ENCODE measurements at places on chromosomes 5 and 9.
A peak's percentile ranks its signal among the peaks of the same experiment; 100 is the strongest.

DNA sequence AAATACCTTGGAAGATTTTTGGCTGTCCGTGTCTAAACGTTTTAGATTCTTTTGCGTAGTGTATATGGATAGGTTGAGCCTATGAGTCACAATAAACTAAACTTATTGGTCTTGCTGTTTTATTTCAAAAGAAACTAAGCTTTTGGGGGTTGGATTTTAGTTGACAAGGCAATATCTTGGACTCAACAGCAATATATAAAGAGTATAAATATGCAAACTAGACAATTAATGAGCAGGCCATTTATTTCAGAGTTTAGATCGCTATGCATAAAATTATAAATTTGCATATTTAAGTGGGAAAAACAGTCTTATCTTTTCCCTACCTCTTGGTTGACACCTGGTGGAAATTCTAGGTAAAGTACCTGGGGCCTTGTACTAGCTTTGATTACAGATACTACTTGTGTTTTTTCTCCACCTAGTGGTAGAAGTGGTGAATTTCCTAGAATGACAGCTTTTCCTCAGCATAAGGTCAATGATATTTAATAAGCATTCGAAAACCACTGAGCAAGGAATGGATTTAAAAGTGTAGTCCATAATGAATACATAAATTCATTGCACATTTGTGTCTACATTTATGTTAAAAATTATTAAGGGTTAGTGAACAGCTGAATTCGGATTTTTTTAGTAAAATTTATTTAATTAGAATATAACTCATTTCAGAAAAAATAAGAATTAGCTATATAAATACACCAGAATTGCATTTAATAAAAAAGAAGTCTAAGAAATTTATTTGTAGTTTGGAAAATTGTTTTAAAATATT is 1.7 kb upstream of the ARRDC3 start:
- peak; percentile 88 for DNase-seq

DNA sequence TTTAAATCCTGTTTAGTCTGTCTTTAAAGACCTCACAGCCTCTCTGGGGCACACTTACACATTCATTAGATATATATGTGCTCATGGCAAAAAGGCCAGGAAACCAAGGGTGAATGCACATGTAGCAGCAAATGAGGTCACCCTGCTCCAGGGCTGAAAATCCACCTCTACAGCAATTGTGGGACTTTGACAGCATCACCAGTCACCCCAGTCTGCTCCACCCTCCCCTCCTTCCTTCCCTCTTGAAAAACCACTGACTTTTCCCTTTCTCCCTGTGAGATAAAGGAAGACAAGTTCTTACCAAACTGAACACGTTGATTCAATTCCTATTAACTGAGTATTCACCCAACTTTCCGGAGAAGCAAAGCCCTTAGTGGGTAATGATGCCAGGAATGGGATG is 15.2 kb upstream of the SH3RF2 start:
- DNase-seq, result no peak

DNA sequence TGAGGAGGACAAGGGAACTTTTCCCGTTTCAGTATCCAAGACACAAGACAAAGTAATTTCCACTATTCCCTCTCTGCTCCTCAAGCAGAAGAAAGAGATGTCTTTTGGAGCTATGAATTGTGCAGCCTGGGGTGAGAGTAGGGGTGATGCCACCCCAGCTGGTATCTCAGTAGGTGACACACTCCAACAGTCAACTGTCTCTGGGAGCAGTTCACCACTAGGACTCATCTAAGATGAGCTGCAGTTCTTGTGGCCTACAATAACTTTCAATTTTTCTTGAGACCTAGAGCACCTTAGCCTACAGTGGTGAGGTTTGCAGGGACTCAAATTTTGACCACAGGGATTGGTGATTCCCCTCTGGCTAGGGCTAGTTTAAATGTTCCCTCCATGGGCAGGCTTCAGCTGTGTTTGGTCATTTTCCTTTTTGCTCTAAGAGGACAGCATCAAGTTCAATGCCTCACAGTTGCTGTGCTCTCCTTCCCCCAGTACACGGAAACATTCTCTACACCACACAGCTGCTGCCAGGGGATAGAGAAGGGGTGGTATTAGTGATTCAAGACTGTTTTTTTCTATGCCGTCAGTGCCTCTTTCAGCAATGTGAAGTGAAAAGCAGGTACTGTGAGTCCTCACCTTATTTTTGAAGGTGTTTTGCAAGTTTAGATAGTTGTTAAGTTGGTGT is 278.6 kb upstream of the RORB start:
- no peak for DNase-seq

- no peak for DNase-seq
Measured at GRCh38 chr5:139524940-139525585, 36.1 kb upstream of the UBE2D2 start.

- no peak for DNase-seq
Measured at GRCh38 chr9:70114898-70115297, 71.2 kb downstream of the MAMDC2 start.

DNA sequence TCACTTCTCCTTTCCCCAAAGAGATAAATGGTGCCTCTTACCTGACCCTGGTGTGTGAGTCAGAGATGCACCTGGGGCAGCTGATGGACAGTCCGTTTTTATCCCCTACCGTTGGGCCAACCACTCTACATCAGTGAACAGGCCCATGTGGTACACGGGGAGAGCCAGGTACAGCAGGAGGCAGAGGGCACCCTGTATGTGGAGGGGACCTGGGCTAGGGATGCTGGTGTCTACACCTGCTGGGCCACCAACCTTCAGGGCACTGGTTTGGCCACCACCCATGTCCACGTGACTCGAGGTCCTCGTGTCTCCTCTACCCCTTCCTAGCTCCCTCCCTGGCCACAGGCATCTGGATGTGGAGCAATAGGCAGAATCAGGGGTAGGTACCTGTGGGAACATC is 22.7 kb upstream of the ANXA6 start:
- DNase-seq, result no peak

DNA sequence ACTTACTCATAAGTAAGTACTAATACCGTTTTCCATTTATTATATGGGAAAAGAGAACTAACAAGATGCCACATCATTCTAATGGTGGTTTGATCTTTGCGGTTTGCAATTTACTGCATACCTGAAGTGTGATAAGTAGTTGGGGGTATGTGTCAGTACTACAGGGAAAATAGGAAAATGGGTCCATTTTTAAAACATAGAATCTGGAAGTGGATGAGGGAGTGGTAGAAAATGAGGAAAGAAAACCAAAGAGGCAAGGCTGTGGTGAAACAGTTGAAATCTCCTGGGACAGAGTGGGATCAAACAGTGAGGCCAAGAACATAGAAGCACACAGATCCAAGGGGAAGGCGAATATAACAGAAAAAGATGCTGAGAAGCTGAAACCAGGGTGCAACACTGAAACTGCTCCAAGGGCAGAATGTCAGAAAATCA is 6.7 kb downstream of the ADAMTSL1 start:
- no peak for DNase-seq

DNA sequence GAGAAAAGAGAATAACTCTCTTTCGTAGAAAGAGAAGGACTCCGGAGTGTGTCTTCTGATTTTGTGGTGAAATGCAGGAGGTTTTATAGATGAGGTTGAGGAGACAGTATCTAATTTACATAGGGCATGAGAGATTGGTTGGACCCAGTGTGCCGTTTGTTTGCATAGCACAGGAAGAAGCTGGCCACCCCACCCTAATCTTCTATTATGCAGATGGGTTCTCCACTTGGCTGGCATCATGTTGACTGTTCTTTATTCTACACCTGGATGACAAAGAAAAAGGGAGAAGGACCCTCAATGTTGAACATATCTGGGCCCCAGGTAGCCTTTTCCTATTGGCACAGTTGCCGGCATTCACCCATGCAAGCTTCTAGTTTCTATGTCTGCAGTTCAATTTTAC is 23.2 kb upstream of the MINAR2 start:
- peak; percentile 19 for DNase-seq

DNA sequence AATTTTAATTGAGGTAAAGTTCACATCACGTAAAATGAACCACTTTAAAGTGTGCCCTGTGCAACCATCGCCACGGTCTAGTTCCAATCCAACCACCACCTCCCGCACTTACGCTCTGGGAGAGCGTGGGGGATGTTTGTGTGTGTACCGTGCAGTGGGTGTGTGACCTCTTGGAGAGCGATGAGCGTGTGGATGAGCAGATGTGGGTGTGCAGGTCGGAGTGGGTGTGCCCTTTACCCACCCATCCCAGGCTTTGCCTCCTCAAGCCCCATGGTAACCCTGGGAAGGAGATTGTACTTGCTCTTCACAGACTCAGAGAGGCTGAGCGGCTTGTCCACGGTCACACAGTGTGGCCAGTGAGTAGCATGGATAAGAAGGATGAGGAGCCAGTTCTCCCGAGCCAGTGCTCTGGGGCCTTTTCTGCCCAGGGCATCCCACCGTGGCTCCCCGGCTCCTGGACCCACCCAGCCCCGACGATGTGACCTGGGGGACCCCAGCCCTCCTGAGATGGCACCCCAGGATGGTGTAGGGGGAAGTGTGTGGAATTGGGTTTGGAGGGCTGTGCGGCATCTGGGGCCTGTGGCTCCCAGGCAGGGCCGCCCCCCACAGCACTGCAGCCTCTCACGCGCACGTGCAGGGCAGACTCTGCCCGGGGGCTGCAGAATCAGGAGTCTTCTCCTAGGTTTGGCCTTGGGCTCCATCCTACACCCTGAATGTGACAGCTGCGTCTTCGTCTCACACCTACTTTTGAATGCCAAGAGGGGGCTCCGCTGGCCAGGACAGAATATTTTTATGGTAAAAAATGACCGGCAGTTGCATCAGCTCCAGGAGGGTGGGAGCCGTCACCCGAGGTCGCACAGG is 13.6 kb downstream of the LHX3 start:
- DNase-seq, result no peak

GRCh38 chr9:114418053-114418452 is 30.3 kb upstream of the AKNA start:
- DNase-seq, result no peak

- DNase-seq, result no peak
Measured at GRCh38 chr9:115717298-115717697, 436.3 kb upstream of the PAPPA start.

DNA sequence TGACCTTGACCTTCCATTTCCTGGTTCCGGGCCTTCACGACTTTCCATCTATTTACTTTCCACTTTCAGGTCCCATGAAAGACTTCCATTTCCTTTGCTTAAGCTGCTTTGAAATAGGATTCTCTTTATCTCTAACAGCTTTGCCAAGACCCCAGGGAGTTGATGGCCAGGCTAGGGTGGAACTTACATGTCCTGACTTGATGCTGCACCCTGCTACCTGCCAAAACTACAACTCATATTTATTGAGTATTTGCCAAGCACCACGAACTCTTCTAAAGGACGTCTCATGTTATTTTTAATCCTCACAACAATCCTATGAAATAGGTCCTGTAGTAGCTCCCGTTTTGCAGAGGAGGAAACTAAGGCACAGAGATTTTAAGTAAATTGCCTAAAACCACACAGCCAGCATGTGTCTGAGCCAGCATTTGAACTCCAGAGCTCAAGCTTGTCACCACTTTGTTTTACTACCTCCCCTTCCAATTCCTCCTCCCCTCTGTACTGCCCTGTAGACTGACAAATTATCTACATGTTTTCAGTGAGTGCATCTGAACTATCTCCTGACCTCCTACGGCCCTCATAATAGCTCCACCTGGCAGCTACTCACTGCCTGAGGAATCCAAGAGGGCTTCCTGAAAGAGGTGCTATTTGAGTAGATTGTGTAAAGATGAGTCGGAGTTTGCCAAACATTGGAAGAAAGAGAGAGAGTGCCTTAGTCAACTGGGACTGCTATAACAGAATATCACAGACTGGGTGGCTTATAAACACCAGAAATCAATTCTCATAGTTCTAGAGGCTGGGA is 38.4 kb upstream of the SMIM23 start:
- no peak for DNase-seq

GRCh38 chr5:135211083-135211790 is 177.2 kb upstream of the PITX1 start:
- no peak for DNase-seq

DNA sequence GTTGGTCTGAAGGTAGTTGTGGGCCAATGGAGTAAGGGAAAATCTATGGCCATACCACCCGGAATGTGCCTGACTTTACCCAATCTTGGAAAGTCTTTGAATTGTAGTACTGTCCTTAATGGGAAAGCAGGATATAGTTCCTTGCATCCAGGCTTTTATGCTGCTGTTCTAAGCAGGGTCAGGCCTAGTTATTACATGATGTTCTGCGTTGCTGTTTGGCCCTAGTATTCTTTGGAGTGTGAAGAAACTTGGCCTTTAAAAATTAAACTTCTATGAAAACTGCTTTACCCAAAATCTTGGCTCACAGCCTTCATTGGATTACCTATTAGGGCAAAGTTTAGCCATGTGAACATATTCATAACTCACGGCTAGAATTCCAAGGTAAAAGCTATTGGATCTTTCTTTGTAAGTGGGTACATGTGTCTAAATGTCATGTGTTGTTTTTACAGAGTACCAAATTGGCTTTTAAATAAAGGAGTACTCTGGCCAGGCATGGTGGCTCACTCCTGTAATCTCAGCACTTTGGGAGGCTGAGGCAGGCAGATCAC is 211.1 kb downstream of the DTWD2 start:
- no peak for DNase-seq

GRCh38 chr5:32100230-32100629 is 73.9 kb downstream of the GOLPH3 start:
- DNase-seq, result no peak

DNA sequence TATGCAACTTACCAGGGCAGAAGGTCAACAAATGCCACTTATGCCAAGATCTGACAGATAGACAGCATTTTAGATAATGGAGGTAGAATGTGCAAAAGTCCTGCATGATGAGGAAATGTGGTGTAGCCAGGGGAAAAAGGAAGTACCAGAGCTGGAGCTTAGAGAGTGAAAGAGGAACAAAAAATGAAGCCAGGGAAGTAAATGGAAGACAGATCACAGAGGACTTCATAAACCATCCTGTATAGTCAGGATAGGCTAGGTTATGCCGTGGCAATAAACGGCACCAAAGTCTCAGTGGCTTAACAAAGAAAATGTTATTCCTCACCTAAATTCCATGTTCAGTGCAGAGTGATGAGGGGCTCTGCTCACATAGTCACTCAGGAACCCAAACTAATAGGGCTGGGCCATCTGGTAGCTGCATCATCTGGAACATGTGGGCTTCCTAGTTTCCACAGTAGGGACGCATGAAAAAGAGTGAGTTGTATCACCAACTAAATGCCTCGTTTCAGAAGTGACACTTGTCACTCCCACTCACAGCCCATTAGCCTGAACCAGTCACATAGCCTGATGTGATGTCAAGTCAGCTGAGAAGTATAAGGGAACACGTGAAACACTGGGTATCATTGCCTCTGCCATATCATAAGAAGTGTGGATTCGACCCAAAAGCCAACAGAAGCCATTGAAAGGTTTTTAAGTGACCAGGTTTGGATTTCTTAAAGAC is 70.3 kb downstream of the SH3RF2 start:
- DNase-seq, result no peak

DNA sequence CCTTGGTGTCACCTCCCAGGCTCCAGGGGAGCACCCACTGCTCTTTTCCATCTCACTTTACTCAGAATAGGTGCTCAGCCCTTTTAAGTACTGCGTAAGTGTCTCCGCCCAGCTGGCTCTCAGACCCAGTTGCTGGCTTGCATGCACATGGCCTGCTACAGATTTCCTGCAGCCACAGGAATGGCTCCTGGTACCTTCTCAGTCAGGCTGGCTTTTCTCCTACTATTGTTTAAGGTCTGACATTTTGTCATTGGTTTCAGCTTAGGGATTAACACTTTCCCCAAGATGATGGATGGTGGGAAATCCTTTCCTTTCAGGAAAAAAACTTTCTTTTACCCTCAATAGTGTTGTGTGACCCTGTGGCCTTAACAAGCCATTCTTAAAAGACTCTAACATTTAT is 1652.3 kb upstream of the WWC1 start:
- no peak for DNase-seq

Data from NCI-H2081 (cell line).